Ascending aorta (tissue), 2 donors: ENCODE measurements at places on chromosomes 6 and 20.

DNA sequence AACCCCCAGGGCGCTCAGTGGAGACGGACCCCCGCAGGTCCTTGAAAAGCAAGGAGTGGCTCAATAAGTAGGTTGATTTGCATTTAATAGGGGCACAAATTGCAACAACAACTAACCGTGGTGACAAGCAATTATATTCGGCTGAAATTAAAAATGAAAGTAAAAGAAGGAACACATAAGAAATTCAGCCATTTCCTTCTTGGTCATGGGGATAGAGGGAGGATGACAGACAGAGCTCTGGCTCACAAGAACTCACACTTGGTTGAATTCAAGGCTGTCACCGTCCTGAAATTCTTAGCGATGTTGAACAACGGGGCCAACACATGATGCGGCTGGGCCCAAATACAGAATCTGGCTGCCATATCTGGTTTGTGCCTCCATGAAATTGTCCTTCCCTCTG is 129.0 kb downstream of the EDN3 start:
- no peak overlapping the region for H3K27ac ChIP-seq
- no peaks in the 10 kb centered on the region for H3K27me3 ChIP-seq
- DNase-seq: no peak
- no peaks in the 10 kb centered on the region for H3K4me1 ChIP-seq
- no peak overlapping the region for H3K4me3 ChIP-seq

- no peaks in the 10 kb centered on the region for H3K4me1 ChIP-seq
- DNase-seq: no peak
- H3K36me3 ChIP-seq: no peaks in the 10 kb centered on the region
- no peak overlapping the region for H3K27ac ChIP-seq
- H3K27me3 ChIP-seq: no peaks in the 10 kb centered on the region
These were observed 116.4 kb downstream of the KIF6 start for GRCh38 chr6:39608652-39609345.

DNA sequence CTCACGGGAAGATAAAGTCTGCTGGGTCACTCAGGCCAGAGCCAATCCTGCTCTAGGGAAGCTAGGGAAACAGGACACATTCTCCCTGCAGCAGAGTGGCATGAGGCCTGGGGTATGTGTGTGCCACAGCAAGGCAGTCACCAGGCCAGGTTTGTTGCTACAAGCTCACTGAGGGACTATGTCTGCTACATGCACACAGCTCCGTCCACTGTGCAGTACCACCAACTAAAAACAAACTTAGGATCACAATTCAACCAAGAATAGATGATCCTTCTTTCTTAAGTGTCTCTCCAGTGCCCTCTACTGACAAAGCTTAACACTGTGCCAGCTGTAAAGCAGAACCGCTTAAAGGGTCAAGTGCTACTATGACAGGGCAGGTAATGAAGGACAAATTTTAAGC is 192.5 kb downstream of the PTPRK start:
- no peak overlapping the region for H3K27ac ChIP-seq
- H3K27me3 ChIP-seq: no peaks in the 10 kb centered on the region
- no peaks in the 10 kb centered on the region for H3K36me3 ChIP-seq
- no peak for DNase-seq
- H3K4me3 ChIP-seq: no peak overlapping the region
- H3K4me1 ChIP-seq: no peaks in the 10 kb centered on the region

DNA sequence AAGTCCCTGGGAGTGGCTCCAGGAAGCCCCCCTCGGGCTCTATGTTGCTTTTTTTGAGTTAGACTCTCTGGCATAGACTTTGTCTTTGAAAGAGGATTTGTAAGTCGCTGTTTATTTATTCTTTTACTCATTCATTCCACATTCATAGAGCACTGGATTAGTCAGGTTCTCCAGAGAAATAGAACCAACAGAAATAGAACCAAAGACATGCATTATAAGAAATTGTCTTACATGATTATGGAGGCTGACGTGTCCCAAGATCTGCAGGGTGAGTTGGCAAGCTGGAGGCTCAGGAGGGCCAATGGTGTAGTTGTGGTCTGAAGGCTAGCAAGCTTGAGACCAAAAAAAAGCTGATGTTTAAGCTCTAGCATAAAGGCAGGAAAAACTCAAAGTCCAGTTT is 98.3 kb upstream of the CHD6 start:
- DNase-seq: no peak
- no peak overlapping the region for H3K27ac ChIP-seq
- no peak overlapping the region for H3K4me3 ChIP-seq
- H3K36me3 ChIP-seq: no peaks in the 10 kb centered on the region

DNA sequence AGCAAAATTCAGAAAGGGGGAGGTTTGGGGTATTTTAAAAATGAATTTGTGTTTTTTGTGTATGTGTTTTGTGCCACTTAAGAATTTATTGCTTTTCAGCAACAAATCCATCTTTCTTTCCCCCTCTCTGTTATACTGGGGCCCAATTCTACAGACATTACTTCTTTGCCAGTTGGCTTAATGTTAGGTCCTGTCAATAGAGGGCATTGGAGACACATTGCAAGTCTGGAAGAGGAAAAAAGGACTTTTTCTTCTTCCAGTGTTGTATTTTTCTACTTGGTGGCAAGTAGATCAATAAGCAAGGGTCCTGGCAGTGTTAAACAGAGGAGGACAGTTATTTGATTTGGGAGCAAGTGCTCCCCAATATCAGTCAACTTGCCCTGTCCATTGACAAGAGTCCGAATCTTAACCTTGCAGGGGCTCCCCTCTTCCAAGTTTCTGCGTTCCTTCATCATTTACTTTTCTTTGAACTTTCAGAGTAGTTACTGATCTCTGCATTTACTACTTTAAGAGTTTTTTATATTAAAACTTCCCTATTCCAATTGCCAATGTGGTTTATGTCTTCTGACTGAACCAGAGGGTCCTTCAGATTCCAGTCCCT is 23.4 kb downstream of the SCML4 start:
- H3K27ac ChIP-seq: no peak overlapping the region
- no peak for DNase-seq
- no peak overlapping the region for H3K4me3 ChIP-seq
- H3K27me3 ChIP-seq: no peaks in the 10 kb centered on the region

DNA sequence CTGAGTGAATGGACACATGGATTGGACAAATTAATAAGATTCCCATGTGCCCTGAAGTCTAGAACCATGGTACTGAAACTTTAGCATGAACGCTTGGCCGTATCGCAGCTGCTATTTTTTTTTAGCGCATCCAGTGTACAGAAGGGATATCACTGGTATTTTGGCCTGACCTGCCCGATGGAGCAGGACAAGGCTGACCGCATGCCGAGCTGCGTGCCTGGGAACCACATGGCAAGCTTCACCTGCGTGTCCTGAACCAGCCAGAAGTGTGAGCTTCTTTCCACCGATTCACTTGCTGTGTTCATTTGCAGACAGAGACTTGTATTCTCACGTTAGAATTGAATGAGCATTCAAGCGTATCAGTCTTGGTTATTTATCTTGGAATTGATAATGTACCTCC is 145.7 kb downstream of the CDH4 start:
- DNase-seq: no peak
- H3K4me1 ChIP-seq: no peaks in the 10 kb centered on the region
- no peaks in the 10 kb centered on the region for H3K36me3 ChIP-seq
- H3K27me3 ChIP-seq: no peaks in the 10 kb centered on the region
- H3K4me3 ChIP-seq: no peak overlapping the region

DNA sequence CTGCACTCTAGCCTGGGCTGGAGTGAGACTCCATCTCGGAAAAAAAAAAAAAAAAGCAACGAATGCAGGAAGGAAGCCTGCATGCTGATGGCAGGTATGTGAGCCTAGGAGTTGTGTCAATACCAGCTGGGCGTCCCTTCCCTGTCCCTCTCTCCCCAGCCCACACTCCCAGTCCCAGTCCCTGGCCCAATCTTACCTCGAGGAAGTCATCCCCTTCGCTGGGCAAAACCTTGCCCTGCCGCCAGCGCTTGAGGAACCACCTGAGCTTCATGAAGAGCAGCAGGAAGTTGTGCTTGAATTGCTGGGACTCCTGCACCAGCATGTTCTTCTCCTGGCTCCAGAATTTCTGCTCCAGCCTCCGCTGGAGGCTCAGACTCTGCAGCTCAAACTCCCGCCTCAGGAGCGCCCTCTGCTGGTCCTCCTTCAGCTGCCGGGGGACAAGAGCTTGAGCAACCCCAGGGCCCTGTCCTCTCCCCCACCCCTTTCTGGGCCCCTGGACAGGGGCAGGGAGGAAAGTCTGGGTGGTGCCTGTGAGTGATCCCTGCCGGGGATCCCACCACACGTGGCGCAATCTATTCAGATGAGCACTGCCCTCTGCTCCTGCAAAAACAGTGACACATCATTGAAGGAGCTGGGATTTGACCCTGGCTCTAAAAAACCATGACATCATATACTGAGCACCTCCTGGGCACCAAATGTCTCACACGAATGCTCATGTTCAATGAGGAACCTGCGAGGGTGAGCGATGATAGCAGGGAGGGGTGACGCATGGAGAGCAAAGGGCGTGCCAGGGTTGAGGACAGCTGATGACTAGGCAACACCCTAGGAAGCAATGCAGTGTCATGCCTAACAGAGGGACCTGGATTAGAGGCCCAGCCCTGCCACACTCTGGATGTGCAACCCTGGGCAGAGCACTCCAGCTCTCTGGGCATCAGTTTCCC is 35.0 kb upstream of the DSN1 start:
- H3K36me3 ChIP-seq: peaks cover 54% of the 10 kb centered on the region
- DNase-seq: peak; percentile 78
- H3K4me1 ChIP-seq: no peaks in the 10 kb centered on the region

DNA sequence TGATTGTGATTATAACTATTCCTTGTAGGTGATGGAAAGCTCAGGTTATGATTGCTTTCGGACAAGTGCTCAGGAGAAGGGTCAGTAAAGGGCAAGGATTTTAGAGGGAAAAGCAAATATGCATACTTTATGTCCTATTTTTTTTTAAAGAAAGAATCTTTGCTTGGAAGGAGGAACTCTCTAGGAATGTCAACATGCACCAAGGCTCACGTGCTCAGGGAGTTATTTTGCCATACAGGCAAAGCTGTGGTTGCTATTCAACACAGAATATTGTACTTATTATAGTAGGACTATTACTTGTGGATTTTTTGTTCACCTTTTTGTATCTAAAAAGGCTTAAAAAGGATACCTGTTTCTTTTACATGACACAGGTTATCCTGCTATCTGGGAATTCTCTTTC is 3.0 kb upstream of the TSPYL1 start:
- peaks cover 15% of the 10 kb centered on the region for H3K4me1 ChIP-seq
- H3K36me3 ChIP-seq: no peaks in the 10 kb centered on the region
- H3K27ac ChIP-seq: no peak overlapping the region
- no peaks in the 10 kb centered on the region for H3K27me3 ChIP-seq
- no peak for DNase-seq
- H3K4me3 ChIP-seq: no peak overlapping the region

DNA sequence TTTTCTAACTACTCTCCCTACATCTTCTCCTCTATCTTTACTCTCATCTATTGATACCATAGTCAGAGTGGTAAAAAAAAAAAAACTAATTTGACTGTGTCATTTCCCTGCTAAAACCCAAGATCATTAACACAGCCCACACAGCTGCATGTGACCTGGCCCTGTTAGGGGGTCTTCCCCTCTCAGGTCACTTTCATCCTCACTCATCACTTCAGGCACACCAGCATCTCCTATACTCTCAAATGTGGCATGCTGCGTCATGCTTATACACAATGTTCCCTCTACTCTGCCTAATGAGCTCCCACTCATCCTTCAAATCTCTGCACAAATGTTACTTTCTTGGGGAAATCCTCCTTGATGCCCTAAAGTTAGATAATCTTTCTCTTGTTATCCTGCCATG is 86.8 kb downstream of the CDK19 start:
- no peaks in the 10 kb centered on the region for H3K27me3 ChIP-seq
- H3K36me3 ChIP-seq: no peaks in the 10 kb centered on the region
- no peak overlapping the region for H3K27ac ChIP-seq
- no peak overlapping the region for H3K4me3 ChIP-seq
- DNase-seq: no peak
- no peaks in the 10 kb centered on the region for H3K4me1 ChIP-seq

DNA sequence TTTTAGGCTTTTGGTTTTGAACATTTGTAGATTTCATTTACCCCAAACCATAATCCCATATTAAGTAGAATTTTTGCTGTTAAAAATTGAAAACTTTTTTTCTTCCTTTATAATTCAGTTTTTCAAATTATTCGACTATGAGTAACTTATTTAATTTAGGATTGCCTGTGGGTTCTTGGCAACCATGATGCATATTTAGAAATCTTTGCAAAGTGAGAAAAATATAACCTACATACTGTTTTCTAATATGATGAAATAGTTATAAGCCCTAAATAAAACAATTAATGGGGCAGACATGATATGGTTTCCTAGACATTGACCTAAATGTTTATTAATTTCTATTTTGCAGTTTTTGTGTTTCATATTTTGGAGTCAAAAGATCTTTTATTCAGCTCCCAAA is 23.6 kb downstream of the NEDD9 start:
- peaks cover 49% of the 10 kb centered on the region for H3K4me1 ChIP-seq
- H3K36me3 ChIP-seq: peaks cover 39% of the 10 kb centered on the region
- DNase-seq: no peak
- peak overlapping the region; percentile 94 for H3K27ac ChIP-seq
- H3K27me3 ChIP-seq: no peaks in the 10 kb centered on the region
- no peak overlapping the region for H3K4me3 ChIP-seq

GRCh38 chr6:108796875-108797274 is 51.3 kb upstream of the ARMC2 start:
- DNase-seq: no peak
- no peak overlapping the region for H3K27ac ChIP-seq
- no peaks in the 10 kb centered on the region for H3K36me3 ChIP-seq

DNA sequence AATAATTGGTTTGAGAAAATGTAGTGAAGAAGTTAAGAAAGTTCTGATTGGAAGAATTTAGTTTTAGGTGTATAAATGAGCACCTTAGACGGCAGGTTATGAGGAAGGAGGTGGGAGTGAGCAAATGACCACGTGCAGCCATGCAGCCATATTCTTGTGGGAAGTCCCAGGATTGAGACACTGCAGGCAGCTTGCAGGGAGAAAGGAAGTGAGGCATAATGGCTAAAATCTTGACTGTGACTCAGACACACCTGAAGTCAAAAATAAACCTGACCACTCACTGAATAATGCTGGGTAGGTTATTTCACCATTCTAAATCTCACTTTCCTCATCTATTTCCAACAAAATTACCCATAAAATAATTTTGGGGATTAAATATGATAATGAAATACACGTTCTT is 16.6 kb downstream of the DSE start:
- no peaks in the 10 kb centered on the region for H3K36me3 ChIP-seq
- no peaks in the 10 kb centered on the region for H3K4me1 ChIP-seq
- peak; percentile 67 for DNase-seq
- H3K27ac ChIP-seq: peak overlapping the region; percentile 65
- H3K27me3 ChIP-seq: no peaks in the 10 kb centered on the region

DNA sequence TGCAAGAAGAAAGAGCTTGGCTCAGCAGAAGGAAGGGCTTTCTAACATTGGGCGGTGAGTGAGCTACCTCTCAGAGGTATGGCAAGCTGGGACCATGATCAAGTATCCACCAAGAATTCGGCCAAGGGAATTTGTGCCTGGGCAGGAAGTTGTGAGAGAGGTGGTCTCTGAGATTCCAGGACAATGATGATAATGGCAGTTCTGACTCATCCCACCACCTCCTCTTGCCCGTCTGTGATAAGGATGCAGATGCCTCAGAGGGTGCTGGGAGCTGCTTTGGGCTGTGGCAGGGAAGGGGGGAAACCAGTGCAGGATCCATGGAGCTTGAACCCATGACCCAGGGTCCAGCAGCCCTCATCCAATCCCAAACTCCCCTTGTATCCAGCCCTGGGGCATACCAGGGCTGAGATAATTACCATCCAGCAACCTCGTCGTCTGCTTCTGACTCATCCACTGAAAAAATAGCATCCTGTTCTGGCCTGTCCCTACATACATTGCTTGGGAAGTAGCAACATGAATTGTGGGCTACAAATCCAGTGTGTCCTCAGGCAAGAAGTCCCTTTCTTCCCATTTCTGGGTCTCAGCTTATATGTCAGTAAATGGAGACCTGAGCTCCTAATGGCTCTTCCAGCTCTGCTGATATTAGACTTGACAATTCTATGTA is 5.9 kb downstream of the TGM6 start:
- no peak for DNase-seq
- H3K27me3 ChIP-seq: no peaks in the 10 kb centered on the region
- no peak overlapping the region for H3K4me3 ChIP-seq
- H3K36me3 ChIP-seq: no peaks in the 10 kb centered on the region
